ENCODE measurements at places on chromosomes 12 and 14.
A peak's percentile ranks its signal among the peaks of the same experiment; 100 is the strongest.

GRCh38 chr14:69662636-69663299 is 51.4 kb downstream of the SUSD6 start:
- DNase-seq, result no peak

GRCh38 chr14:104405360-104406226 is 174.0 kb upstream of the C14orf180 start:
- DNase-seq, result no peak

GRCh38 chr12:26092346-26093105 is 32.3 kb downstream of the BHLHE41 start:
- no peak for DNase-seq

DNA sequence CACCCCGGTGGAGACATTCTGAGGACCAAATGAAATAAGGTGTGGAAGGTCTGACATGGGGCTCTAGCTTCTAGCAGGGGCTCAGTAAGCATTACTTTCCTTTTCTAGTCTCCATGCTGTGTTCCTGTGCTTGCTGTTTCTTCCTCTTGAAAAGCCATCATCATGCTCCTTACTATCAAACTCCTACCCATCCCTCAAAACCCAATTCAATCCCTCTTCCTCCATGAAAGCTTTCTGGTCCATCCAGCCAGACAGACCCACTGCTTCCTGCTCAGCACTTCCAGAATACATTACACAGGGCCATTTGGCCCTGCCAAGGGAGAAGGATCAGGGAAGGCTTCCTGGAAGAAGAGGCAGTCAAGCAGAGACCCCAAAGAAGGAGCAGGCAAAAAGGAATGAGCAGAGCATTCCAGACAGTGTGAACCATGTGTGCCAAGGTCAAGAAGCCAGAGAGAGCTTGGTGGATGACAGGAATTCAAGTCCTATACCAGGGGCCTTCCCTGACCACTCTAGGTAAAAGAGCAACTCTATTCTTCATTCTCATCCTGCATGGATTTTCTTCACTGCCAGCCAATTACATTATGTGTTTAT is 59.5 kb downstream of the NUAK1 start:
- no peak for DNase-seq

DNA sequence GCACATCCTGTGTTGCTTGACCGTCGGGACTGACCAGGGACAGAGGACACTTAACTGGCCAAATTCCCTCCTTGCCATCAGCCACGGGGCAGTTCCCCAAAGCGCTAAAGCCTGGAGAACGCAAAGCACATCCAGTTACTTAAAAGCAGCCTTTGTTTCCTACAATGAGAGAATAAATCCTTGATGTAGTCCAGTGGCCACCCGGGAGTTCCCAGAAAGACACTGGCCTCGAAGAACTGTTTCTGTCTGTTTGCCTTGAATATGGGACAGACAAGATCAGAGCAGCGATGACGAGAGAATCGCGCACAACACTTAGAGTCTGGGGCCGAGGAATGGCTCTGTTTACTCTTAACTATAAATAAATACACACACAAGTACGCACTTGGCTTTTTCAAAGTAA is 102.2 kb downstream of the TNFAIP2 start:
- no peak for DNase-seq

DNA sequence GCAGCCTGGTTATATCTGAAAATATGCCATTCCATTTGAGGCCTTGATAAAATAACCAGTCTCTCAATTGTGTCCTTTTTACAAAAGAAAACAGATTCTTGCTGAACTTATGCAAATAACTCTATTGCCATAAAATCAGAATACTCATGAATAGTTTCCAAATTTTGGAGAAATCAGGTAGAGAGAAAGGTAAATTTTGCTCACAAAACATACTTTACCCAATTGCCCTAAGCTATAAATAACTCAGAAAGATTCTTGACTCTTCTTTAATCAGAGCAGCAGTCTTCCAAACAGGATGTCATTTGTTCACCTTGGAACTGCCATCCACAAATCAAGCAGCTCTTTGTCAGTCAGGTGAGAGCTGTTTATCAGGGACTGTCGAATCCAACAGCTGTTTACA is 12.6 kb downstream of the ZNF26 start:
- DNase-seq, result no peak

DNA sequence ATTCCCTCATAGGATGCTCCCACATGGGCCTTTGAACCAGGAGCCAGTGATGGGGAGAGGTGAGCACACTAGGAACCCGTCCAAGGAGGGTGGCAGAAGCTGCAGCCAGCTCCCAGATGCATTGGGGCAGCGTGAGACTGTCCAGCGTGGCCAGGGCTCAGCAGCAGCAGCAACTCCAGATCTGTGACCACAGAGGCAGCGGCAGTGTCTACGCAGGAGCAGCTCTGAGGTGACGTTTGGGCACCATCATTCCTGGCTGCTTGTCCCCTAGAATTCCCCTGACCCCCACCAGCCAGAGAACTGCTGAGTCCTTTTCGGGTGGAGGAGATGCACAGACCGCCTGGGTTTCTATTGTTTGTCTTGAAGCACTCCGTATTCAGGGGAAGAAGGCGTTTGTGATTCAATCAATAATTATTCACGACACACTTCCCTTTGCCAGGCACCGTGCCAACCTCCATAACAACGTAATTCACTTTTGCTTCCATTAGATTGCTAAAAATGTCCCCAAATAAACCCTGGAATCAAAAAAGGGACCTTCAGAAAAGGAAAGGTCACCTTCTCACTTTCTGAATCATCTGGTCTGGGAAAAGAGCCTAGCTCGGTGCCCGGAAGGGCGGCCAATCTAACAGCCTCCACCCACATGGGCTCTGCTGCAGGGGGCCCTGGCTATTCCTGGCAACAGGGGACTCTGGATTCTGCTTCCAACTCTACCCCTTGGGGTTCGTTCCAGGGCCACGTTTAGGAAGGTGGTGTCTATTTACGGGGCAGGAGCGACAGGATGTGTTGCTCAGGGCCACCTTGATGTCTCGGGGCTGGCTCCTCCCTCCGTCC is 11.4 kb upstream of the BDKRB2 start:
- no peak for DNase-seq

- no peak for DNase-seq
These were observed 10.2 kb upstream of the EDDM3B start for GRCh38 chr14:20757965-20758364.

- no peak for DNase-seq
These were observed 14.4 kb downstream of the CLSTN3 start for GRCh38 chr12:7144414-7145120.

- no peak for DNase-seq
These were observed 317.5 kb downstream of the KCNC2 start for GRCh38 chr12:74892057-74892633.

DNA sequence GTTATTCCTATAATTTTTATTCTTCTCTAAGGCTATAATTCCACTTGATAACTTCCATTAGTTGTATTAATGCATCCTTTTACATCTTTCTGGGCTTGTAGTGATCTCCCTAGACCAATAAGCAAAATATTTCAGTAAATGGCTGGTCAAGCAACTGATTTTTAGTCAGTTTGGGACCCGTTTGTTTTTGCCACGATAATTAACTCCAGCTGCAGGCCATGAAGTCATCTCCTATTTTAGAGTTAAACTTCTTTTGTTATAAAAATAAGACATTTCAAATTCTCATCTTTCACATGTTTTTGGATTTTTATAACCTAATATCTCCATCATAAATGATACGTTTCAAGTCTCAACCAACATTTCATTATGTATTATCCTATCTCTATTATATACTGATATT is 49.4 kb downstream of the MAGOHB start:
- no peak for DNase-seq

DNA sequence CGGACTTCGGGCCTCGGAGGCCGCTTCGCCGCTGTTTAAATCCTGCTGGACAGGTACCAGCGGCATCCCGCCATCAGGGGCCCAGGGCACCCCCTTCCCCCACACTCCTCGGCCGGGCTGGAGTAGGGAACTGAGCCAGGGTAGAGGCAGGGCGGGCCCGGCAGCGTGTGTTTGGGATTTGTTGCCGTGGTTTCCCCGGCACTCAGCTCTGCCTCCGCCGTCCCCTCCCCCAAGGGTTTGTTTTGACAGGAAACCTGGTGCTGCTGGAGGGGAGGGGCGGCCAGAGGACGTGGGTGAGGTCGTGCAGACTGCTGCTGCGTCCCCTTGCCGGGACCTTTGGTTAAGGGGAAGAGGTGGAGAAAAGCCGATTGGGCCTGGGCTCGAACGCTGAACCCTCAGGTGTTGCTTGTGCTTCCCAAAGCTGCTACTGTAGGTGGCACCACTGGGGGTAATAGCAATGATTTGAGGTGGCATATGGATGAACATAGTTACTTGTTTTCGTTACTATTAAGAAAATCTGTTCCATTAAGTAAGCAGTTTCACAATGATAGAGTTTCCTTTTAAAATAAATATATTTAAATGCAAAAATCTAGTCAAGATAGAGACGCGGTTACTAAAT is 778 bp downstream of the TCP11L2 start:
- DNase-seq, result peak; percentile 90

DNA sequence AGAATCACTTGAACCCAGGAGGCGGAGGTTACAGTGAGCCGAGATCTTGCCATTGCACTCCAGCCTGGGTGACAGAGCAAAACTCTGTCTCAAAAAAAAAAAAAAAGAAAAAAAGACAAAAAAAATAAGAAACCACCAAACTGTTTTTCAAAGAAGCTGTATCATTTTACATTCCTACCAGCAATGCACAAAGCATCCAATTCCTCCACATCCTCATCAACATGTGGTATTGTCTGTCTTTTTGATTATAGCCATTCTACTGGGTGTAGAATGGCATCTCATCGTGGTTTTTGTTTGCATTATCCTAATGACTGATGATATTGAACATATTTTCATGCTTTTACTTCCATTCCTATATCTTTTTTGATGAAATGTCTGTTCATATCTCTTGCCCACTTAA is 36.2 kb upstream of the GNG2 start:
- no peak for DNase-seq

DNA sequence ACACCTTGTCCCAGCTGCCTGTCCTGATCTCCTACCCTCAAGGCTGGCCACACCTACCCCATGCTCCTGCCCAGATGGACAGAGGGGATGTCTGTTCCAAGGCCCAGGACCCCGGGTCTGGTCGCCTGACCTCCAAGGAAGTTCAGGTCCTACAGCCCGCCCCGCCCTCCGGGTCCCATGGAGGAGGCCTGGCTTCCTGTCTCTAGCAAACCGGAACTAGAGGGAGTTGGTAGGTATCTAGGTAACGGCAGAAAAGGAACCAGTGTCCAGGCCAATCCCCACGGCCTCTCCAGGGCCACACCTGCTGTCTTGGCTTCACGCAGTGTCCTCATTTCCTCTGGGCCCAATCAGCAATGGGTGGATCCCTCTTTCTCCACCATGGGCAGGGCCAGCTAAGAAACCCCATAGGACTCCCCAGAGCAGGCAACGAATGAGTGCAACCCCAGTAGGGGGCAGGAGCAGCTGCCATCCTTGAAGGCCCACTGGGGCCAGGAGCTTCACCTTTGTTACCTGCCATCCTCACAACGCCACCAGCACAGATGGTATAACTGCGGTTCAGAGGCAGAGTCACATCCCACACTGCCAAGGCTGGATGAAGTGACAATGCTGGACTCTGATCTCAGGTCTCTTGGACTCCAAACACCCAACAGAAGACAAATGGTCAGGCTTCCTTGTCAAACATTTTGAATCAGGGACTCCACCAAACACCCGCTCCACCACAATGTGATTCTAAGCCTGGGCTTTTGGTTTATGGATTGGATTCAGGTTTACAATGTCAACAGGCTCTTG is 25.1 kb upstream of the RPLP0 start:
- no peak for DNase-seq

GRCh38 chr12:116304621-116305020 is 27.1 kb upstream of the MED13L start:
- DNase-seq, result no peak

- no peak for DNase-seq
These were observed 216.6 kb upstream of the FKBP4 start for GRCh38 chr12:2578211-2578610.

DNA sequence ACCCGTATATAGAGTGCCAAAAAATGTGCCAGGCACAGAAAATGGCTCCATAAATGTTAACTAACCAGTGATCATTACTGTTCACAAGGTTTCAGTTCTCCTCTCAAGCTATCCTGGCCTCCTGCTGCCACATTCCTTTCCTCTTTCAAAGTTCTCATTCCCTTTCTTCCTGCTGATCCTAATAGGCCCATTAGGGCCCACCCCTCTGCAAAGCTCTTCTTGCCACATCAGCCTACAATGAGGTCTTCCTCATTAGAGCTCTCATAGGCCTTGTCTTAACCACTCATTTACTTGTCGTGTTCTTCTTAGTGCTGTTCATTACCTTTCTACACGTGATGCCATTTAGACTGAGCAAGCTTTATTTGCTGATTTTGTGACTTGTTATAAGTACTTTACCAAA is 40.5 kb downstream of the RPS29 start:
- DNase-seq, result no peak

DNA sequence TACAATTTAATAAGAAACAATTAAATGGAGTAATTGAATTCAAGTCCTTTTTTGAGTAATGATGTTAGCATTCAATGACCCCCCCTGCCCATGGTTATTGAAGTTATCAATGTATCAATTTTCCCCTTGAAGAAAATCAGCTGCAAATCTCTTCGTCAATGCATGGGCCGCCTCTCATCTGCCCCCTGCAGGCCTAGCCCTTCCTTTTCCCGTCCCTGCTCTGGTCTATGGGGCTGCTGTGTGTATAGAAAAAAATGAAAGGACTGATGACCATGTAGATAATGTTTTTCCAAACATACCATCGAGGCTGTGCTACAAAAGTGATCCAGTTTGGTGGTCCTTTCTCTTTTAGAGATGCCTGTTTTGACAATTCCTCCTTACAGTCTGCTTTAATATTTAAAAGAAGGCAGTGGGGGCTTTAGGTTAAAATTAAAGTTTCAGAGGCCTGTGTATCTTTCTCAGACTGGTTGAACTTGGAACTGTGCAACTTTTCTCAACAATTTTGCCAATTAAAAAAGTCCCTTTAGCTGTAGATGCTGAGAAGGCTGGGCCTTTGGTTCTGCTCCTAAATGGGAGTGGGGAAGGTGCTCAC is 98.4 kb downstream of the APAF1 start:
- DNase-seq, result no peak

DNA sequence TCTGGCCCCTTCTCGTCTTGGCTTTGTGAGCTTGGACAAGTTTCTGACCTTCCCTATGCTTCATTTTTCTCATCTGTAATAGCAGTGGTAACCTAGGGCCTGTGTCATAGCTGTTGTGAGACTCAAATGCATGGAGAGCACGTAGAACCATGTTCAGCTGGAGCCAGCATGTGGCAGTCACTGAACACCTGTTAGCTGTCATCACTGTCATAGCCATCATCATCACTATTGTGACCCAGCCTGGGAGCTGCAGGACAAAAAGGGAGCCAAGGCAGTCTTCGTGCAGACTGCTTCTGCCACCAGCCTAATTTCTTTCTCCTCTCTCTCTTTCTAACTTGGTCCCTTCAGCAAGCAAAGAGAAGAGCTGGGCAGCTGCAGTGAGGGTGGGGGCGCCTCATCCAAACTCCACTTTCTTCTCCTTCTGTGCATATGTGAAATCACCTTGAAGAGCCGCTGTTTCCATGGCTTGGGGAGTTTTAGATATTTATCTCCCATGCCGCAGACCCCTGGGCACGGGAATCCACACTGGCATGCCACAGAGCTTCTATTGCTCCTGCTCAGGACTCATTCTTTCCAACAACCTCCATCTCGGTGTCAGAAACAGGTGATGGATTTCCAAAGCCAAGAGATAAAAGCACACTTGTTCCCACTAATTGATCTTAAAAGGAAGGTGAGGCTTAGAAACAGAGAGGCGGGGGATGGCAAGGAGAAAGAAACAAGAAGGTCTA is 87.0 kb downstream of the SRRM4 start:
- no peak for DNase-seq
